ENCODE measurements at places on chromosomes 4 and X.

GRCh38 chr4:97394653-97395052 is 748.6 kb downstream of the STPG2 start:
- DNase-seq = peak; percentile 0

GRCh38 chr4:66023061-66023460 is 352.8 kb upstream of the EPHA5 start:
- no peak for DNase-seq

GRCh38 chr4:10593130-10593529 is 91.4 kb downstream of the CLNK start:
- DNase-seq = no peak

DNA sequence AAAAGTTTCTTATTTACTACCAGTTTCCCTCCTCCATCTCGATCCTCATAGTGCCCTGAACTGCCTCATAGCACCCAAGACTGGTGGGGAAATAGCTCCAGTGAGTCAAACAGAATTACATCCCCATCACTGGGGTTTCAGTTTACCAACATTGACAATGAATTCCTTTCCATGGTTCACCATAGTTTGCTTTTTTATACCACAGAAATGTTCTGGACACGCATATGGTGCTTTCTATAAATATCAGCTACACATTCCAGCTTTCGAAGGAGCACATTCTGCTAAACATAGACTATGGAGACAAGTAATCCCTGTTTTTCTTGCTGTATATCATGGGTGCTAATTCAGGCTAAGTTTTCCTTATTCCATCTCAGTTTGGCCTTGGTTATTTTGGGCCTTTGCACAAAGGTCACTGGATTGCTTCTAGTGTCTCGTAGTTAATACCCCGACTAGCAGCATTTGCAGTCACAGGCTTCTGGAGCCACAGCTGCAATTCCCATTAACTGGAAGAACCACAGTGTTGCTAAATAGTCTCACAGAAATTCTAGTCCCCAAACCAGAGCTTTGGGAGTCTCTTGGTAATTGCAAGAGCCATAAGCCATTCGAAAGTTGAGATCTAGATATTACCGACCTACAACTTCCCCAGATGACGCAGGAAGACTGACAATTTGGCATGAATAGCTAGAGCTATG is 53.4 kb upstream of the TRPC3 start:
- DNase-seq = no peak

GRCh38 chrX:307261-308111 is 11.1 kb downstream of the GTPBP6 start:
- DNase-seq = no peak

DNA sequence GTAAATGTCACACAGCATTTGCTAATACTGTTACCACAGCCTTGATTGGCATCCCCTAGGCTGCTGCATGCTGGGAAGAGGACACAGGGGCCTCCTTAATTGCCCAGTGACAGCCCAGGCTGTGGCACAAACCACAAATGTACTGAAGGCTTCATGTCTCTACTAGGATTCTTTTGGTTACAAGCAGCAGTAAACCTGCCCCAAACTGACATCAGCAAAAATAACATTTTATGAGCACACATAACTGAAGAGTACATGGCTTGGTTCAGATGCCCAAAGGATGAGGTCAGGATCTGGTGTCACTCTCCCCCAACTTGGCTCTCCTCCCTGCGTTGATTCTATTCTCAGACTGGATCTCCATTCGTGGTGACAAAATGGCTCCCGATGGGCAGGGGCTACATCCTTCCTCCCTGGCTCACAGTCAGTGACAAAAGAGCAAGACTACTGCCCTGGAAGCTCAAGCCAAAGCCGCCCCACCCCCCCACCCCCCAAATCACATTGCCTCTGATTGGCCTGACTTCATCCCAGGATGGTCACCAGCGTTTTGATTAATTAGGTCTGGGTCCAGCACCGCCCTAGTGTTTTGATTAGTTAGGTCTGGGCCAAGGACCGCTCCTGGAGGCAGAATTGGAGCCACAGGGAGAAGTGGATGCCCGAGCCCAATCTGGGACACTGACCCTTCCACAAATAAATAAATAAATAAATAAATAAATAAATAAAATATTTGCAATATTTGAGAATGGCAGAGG is 180.5 kb upstream of the RBPJ start:
- no peak for DNase-seq

DNA sequence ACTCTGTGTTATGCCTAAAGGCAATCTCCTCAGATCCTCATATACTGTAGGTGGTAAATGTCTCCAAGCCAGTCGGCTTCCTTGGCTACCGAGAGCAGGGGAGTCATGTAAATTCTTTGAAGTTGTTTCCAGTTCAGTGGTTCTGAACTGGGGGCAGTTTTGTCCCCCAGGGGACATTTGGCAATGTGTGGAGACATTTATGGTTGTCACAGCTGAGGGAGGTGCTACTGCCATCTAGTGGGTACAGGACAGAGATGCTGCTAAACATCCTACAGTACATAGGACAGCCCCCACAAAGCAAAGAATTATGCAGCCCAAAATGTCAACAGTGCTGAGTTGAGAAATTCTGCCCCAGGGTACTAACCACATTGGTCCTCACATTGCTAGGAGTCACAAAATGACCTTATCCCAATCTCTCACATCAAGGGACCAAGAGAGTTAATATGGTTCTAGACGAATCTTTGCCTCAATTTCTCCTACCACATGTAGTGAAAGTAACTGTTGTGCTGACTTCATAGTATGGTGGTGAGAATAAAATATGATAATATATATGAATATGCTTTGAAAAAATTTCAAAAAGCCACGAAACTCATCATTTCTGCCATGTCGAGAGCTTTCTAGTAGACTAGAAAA is 104.4 kb upstream of the ARHGAP24 start:
- peak; percentile 33 for DNase-seq

GRCh38 chr4:166499820-166500219 is 626.8 kb downstream of the TLL1 start:
- no peak for DNase-seq

GRCh38 chr4:98677799-98678198 is 19.4 kb upstream of the TSPAN5 start:
- no peak for DNase-seq

- no peak for DNase-seq
Observed at GRCh38 chr4:104073229-104073628, 353.4 kb upstream of the TACR3 start.

- DNase-seq = no peak
Observed at GRCh38 chr4:155675709-155676429, 9.2 kb downstream of the GUCY1A1 start.

- peak; percentile 78 for DNase-seq
Observed at GRCh38 chr4:40316782-40317635, 18.1 kb upstream of the CHRNA9 start.

DNA sequence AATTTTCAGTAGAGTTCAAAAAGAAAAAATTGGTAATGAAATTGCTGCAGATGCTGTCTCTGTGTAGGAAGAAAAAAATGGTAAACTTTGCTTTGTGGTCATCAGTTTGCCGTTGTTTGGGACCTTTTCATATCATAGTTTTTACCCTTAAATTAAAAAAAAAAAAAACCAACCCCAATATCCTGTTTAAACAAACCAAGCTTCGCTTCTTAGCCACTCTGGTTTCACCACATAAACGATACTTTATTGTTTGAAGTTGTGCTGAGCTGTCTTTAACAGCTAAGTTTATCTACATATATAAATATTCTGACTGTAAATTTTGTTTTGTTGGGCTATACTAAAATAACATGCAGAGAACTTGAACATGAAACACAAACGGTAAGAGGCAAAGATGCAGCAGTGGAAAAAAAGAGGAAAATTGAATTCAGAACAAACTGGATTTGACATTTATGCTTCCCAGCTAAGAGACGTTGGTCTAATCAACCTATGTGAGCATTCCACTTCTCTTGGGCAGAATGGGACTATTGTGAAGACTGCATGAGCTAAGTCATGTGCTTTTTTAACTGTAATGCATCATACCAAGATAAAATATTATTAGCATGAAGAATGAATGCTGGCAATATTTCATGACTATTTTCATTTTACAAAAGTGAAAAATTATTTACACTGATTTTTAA is 15.7 kb upstream of the H2AZ1 start:
- no peak for DNase-seq

- DNase-seq = peak; percentile 65
Observed at GRCh38 chr4:87853108-87853507, 20.3 kb downstream of the MEPE start.

DNA sequence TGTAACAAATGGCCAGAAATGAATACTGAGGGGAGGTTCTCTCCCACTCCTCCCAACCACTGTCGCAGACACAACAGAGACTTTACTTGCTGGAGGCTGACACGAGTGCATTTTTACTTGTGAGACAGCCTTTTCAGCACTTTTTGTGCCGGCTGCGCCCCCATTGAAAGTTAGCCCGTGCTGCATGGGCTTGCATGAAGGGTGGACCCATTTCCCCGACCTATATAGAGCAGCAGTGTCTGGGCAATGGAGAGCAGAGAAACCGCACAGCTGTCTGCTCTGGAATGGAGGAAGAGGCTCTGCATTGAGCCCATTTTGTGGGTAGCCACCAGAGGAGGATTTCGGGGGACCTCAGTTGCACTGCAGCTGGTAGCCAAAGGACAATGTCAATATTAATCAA is 208.8 kb downstream of the UGT8 start:
- DNase-seq = no peak

DNA sequence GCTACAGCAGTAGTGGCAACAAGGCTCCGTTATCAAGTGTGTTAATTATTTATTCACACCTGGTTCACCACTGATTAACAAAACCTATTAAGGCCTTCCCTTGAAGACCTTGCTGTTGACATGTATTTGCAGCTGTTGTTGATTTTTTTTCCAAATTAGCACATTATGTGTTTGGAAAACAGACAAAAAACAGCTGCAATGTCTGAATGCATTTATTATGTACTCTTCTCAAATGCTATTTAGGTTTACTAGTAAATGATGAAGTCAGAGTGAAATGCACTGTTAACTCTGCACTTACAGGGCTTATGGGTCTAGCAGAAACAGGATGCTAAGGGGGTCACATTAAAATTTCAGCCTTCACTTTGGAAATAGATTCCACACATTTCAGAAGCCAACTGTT is 99.5 kb upstream of the PCDH7 start:
- no peak for DNase-seq

DNA sequence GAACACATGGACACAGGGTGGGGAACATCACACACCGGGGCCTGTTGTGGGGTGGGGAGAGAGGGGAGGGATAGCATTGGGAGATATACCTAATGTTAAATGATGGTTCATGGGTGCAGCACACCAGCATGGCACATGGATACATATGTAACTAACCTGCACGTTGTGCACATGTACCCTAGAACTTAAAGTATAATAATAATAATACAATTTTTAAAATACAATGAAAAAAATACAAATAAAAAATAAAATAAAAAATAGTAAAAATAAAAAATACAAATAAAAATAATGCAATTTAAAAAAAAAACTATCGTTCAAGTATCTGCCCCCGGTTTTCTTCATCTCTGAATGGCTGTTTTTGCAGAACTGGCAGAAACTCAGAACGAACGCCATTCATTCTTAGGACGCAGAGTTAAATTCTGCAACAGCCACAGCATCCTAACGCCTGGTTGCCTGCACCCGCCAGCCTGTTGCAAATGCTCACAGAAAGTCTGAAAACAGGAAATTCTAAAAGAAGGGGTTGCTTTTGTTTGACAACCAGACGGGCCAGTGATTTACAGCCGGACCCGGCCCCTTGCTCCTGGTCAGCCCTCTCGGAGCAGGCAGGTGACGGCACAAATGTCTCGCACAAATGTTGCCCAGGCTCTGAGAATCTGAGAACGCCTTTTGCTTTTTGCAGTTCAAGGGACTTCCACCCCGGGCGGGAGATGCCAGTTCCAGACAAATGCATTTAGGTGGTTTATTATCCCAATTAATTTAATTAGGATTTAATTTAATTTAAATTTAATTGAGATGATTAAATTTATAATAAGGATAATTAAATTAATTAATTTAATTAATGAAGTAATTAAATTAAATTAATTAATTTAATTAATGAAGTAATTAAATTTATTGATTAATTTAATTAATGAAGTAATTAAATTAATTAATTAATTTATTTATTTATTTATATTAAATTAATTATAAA is 47.8 kb downstream of the CRLF2 start:
- no peak for DNase-seq

DNA sequence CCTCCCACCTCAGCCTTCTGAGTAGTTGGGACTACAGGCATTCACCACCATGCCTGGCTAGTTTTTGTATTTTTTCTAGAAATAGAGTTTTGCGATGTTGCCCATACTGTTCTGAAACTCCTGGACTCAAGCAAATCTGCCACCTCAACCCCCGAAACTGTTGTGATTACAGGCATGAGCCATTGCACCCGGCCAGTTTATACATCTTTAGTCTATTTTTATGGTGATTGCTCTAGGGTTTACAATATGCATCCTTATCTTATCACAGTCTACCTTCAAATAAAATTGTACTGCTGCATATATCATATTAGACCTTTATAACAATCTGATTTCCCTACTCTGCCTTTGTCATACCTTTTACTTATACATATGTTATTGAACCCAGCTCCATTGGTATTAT is 56.9 kb downstream of the SOWAHB start:
- no peak for DNase-seq

GRCh38 chr4:47469951-47470350 is 6.4 kb upstream of the COMMD8 start:
- DNase-seq = no peak

DNA sequence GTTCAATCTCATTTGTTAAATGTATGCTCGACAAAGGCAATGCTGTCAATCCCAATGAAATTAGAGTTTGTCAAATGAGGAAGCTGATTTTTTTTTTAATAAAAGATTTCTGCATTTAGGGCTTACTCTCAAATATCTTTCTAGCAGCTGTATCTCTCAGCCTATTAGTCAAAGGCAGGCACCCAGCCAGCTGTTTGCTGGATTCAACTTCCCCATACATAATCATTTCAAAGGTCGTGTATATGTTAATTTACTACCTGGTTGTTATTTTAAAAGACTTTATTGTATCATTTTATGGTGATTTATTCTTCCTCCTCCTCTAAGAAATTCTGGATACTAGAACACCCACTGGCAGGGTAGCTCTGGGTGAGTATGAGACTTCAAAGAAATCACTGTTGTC is 27.1 kb downstream of the RAI2 start:
- no peak for DNase-seq

DNA sequence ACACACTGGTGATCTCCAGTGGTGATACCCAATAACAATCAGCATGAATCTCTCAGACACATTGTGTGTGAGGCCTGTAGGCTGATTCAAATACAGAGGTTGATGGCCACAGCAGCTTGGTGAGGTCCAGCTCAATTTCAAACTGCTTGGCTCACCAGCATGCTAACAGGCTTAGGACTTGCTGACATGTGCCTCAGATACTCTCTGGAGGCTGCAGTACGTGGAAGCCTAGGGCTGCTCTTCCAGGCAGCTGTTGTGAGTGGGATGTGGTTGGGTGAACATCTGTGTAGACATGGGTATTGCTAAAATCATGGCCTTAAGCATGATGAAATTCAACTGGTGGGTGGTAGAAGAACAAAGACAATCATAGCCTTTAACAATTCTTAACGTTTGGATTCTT is 4.3 kb downstream of the CXCL9 start:
- DNase-seq = no peak

DNA sequence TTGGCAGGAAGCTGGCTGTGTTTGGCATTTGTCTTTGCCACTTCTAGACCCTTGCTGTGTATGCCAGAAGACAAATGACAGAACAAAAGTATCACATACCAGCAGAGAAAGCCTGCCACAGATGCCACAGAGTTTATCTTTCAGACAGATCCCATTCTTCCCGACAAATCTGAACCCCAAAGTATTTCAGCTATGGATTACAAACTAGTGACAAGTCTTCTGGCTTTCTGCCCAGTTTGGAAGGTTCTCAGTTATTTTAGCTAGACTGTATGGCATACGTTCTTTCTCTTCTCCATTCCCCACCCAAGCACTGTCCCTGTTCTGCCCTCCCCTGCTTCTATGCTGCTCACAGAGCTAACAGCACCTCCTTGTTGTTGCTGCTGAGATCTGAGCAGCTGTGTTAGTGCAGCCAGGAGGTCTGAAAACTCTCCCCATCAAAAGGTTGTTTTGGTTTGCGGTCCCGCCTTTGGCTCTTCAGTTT is 236.7 kb downstream of the FRAS1 start:
- peak; percentile 69 for DNase-seq

All from ACHN (cell line).